C1 segment of cervical spinal cord (tissue), 14 donors: ENCODE measurements at places on chromosomes 7 and 10.

DNA sequence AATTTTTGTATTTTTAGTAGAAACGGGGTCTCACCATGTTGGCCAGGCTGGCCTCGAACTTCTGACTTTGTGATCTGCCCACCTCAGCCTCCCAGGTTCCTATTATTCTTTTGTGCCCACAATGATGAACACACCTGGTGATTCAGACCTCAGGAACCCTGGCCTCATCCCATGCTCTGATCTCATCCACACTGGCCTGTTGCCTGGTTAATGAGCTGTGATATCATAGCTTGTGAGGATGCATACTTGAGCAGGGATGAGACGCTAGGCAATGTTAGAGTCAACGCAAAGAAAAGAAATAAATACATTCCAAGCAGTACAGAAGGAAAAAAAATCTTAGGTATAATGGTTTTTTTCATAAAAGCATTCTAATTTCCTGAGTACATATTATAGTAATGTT, 82.4 kb upstream of the RNF32 start:
- no peak for DNase-seq

DNA sequence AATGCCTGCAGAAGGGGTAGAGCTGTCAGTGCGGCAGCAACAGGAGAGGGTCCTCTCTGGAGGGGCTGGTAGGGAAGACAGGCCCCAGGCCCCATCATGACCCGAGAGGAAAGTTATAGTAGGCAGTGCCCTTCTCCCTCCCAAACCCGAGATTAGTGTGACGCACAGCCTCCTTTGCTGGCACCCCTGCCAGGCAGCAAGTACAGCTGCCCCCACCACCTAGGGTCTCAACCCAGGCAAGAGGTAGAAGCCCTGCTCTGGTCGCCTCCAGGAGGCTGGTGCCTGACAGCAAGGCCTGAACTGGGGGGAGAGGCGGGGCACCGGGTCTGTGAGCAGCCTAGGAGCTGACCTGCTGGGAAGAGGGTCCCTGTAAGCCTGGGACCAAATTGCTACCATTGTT, 15.5 kb downstream of the LOXL4 start:
- no peak for DNase-seq

GRCh38 chr7:145511004-145511403, 605.6 kb upstream of the CNTNAP2 start:
- no peak for DNase-seq

GRCh38 chr7:12607134-12607533, 36.6 kb downstream of the SCIN start:
- no peak for DNase-seq

- DNase-seq, result no peak
These were observed 17.4 kb upstream of the CCDC172 start for GRCh38 chr10:116306847-116307246.

- DNase-seq, result no peak
These were observed 117.3 kb downstream of the THSD7A start for GRCh38 chr7:11714676-11715075.

- DNase-seq, result no peak
These were observed 24.9 kb downstream of the TECTB start for GRCh38 chr10:112308125-112308502.

GRCh38 chr7:79787623-79788022, 334.2 kb upstream of the MAGI2 start:
- DNase-seq, result no peak

GRCh38 chr10:4385231-4385870, 440.7 kb upstream of the AKR1E2 start:
- no peak for DNase-seq

GRCh38 chr7:31122649-31123058, 70.5 kb downstream of the ADCYAP1R1 start:
- DNase-seq, result no peak

- no peak for DNase-seq
These were observed 152.9 kb downstream of the NRF1 start for GRCh38 chr7:129764247-129765084.

DNA sequence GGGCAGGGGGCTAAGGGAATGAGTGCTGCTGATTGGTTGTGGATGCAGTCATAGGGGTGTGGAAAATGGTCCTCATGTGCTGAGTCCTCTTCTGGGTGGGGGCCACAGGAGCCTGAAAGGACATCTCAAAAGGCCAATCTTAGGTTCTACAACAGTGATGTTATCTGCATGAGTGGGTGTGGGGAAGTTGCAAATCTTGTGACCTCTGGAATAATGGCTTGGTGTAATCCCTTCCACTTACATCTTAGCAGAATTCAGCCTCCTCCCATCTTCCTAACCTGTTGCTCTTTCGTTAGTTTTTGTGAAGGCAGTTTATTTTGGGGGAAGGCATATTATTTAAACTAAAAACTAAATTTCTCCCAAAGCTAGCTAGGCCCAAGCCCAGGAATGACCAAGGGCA, 42.0 kb upstream of the OIT3 start:
- no peak for DNase-seq

DNA sequence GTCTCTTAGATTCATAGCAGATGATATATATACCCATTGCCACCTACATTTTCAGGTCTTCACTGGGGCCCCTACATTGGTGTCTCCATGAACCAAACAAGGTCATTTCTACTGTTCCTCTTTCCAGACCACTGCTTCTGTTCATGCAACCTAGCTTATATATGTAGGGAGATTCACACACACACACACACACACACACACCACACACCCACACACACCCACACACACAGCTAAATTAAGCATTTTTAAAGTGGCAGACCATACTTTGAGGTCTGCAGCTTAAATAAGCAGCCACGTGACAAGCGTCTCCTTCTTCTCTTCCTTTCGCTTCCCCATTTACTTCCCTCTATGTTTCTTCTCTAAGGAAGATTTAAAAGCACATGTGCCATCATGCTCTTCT, 70.0 kb upstream of the CC2D2B start:
- no peak for DNase-seq

GRCh38 chr7:158828133-158829020, 932 bp downstream of the ESYT2 start:
- DNase-seq, result peak; percentile 43

GRCh38 chr10:123962756-123963530, 71.3 kb upstream of the CPXM2 start:
- no peak for DNase-seq

GRCh38 chr10:104424719-104425118, 71.1 kb downstream of the CFAP58 start:
- no peak for DNase-seq

DNA sequence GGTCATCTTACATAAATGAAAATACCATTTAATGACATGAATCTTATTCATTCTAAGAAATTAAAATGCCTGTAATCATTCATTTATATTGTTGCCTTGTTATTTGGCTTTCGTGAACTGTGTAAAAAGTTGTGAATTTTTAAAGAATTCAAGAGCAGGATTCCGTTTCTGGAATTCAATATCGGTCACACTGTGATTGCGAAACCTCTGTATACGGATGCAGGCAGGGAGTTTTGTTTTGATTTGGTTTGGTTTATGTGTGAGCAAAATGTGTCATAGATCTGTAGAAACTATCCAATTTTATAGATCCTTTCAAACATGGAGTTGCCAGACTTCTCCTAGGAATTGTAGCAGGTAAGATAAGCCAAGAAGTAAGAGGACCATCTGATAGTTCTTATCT, 441.4 kb downstream of the DPP6 start:
- no peak for DNase-seq

DNA sequence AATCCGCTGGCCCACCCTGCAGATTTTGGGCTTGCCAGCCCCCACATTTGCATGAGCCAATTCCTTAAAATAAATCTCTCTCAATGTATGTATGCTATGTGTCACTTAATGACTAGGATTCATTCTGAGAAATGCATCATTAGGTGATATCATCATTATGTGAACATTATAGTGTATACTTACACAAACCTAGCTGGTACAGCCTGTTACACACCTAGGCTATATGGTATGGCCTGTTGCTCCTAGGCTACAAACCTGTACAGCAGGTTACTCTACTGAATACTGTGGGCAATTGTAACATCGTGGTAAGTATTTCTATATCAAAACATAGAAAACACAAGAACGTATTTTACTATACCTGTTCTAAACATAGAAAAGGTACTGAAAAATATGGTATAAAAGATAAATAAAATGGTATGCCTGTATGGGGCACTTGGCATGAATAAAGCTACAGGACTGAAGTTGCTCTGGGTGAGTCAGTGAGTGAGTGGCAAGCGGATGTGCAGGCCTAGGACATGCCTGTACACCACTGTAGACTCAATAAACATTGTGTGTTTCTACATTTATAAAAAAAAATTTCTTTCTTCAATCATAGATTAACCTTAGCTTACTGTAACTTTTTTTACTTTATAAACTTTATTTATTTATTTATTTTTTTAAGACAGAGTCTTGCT, 135.9 kb downstream of the ABCA13 start:
- no peak for DNase-seq

DNA sequence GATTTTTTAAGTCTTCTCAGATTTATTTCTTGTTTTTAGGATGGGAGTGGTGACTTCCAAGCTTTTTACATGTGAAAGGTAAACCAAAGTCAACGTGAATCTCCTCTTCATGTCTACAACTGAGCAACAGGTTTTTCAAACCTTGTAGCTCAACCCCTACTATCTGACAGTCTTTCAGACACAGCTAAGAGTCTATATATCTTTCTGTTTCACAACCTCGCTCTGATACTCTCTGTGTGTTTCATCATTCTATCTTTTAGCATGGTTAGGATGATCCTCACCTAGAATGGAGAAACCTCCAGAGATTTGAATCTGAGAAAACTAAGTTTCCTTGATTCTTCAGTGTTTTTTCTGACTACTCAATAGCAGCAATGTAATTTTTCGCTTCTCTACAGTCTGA, 96.1 kb downstream of the EPDR1 start:
- no peak for DNase-seq

DNA sequence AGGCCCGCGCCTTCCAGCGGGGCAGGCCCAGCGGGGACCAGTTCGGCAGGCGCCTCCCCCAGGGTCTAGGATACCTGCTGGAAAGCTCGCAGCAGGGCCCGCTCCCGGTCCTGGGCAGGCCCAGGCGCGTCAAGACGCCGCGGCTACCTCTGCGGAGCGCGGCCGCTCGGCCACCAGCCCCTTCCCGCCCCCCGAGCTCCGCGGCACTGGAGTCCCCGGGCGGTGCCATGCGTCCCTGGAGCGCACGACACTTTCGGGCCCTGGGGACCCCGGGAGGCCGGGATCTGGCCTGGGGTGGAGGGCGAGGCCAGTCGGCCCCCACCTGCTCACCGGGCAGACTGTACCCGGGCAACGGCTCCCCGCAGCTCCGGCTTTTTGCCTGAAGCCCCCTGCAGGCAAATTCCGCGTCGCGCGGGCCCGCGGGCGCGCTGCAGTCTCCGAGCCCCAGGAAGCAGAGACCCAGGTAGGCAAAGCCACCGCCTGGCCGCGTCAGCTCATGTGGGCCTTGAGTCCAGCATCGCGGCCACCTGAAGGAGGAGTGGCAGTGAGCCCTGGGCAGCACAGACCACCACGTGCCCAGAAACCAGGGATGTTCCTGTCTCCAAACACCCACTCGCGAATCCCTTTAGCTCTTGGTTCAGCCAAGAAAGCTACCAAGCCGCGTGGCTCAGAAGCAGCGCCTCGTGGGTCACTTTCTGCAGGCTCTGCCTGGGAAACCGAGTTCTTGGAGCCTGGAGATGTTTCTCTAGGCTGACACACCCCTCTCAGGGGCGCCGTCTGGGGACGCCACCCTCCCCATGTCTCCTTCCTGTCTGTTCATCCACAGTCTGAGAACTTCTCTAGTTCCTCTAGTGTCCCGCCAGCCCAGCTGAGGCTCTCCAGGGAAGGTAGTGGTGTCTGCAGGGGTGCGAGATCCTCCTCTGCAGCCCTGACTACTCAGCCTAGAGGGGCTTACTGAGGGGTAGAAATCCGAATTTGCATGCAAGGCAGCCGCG, 46.1 kb upstream of the APBB1IP start:
- no peak for DNase-seq

DNA sequence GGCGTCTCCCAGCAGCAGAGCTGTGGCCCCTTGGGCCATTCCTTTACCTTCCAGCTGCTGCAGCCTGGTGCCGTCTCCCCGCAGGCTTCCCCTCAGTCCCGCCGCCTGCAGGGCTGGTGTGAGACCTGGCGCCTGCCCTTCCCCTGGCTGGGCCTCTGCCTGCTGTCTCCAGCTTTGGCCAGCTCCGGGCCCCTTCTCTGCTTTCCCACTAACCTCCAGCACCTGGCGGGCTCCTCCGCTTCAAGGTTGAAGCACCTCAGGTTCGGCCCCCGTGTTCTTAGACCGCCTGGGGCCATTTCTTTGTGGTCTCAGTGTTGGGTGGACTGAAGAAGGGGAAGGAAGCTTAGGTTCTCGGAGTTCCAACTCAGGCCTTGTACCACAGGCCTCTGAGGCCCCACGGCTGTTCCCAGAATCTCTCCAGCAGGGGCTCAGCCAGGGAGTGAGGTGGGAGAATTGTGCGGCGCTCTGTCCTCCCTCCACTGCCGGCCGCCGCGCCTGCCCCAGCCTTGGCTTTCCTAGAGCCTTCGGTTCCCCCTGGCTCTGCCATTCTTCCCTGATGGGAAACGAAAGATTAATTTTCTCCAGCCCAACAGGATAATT, 30.3 kb downstream of the GBX1 start:
- DNase-seq, result no peak

DNA sequence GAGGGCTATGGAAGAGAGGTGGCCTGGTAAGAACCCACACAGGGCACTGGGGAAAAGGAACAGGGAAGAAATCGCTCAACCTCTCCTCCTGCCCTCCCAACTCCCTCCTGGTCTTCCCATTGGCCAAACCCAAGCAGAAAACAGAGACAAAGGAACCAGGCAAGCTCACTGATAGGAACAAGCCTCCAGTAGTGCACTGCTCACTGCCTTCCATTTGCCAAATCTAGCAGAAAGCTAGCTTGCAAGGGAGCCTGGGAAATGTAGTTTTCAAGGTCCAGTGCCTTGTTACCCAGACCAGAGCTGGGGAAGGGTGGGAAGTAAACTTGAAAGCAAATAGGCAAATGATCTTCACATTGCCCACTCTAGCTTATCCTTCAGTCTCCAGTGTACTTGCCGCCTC, 556.1 kb upstream of the AUTS2 start:
- no peak for DNase-seq

DNA sequence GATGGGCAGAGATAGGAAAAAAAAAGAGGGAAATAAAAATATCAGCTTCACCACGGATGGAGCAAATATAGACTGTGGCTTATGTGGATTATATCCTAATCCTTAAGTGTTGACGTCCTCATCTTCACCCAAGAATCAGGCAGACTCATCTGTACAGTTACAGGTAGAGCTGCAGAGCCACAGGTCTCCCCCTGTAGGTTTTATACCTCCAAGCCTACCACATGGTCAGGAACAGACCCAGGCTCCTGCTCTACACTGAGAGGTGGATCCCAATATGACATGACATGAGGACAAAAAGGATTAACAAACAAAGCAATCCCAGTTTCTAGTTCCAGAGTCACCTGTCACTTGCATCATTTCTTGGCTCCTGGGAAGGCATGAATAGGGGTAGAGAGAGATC, 400.8 kb downstream of the SEMA3D start:
- DNase-seq, result no peak

- DNase-seq, result no peak
These were observed 78.4 kb downstream of the XRCC2 start for GRCh38 chr7:152597507-152597906.

DNA sequence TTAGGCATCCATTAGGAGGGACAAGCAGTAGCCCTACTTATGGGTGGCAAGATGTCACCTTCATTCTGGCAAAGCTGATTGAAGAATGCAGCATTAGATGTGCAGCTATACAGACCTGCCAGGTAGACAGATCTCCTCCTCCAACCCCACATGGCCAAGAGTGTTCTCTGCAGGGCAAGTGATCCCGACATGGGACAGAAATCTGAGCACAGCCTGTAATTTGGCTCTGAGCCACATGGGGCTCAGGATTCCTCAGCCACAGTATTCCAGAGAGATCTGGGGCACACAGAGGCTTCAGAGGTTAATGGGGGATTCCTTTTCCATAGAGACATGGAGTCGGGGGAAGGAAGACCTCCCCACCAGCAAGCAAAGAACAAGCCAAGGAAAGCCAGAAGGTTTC, 58.7 kb upstream of the GDF10 start:
- no peak for DNase-seq
